ENCODE measurements at places on chromosomes 7 and 10.

DNA sequence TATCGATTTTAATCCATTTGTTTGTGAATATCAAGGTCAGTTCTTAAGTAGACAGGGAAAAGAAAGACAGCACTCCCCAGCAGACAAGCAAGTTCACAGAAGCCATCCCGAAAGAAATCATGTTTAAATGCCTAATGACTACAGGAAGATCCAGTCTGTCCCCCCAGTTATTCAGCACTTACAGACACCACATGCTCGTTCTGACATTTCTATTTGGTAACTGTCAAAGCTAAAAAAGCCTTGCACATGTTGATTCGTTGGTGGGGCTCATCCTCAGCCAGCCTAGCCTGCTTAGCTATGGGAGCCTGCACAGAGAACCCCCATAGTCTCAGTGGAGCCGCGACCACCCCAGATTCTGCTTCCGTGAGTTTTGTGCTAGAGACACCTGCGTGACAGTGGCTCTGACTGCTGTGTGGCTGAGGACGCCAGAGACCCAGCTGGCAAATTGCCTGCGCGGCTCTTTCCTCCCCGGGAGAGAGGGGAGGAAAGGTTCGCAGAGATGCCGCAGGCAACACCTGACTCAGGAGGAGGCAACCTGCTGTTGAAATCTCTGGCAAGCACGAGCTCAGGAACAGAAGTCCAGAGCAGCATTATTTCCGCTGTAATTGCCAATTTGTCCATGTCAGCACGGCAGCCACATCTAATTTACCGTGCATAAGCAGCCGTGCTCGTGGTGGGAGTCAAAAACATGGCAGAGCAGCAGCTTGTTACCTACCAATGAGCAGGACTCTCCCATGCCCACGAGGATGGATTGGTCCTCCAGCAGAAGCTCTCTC is 194.2 kb downstream of the GPAM start:
- DNase-seq, result peak; percentile 48

- no peak for DNase-seq
Observed at GRCh38 chr7:23523486-23524075, 8.2 kb downstream of the TRA2A start.

DNA sequence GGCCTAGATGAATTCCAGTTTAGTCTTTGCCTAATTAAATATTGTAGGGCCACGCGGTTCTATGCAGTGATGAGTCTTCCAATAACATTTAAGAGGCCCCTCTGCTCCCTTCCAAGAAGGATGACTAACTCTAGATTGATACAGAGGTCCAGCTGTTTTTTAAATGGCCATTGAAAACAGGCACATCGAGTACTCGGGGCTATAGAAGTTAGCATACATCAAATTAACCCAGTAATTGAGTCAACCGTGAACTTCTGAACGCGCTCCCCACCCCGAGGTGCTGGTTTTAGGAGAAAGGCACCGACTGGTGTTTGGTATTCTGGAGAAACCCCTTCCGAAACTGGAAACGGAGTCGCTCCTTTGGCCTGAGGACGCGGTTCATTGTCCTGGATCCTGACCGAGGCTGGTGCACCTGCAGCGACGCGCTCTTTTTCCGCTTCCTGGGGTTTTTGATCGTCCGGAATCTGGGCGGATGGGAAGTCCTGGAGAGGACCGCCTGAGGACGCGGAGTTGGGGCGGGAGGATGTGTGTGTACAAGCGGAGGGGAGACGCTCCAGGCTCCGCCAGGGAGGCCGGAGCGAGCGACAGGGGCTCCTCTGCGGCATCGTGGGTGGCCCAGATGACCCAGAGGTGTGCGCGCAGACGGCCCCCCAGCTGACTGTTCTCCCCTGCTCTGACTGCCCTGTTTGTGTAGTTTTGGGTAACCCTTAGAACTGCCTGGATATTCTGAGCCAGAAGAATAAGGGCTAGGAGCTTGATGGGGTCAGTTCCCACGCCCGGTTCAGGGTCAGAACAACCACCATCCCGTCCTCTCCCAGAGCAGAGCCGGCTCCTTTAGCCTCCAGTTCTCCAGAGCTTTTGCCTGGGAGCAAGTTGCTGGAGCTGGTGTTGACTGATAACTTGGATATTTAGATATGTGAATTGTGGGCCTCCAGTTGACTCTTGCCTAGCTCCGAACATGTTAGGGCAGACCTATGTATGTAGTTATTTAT is 711 bp downstream of the FAM221A start:
- DNase-seq, result peak; percentile 87

DNA sequence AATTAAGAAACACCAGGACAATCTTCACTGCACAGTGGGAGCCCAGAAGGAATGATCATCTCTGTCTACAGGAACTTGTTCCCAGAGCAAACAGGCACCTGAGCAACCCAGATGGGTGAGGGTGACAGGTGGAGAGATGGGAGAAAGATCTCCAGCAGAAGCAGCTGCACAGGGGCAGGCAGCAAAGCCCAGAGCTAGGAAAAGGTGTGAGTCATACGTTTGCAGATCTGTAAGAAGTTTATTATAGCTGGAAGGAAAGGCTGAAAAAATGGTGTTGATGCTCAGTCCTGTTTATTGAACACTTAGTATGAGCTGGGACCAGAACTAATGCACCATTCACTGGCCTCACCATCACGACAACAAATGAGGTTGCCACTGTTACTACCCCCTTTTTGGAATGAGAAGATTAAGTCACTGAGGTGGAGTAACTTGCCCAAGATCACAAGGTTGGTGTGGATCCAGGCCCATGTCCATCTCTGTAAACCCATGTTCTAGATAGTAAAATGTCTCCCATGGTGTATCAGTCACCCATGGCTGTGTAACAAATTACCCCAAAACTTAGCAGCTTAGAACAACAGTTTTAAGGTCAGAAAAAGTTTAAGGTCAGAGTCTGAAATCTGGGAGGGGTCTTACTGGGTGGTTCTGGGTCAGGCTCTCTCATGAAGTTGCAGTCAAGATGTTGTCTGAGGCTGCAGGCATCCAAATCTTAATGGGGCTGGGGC is 506.9 kb downstream of the RPS24 start:
- DNase-seq, result no peak

DNA sequence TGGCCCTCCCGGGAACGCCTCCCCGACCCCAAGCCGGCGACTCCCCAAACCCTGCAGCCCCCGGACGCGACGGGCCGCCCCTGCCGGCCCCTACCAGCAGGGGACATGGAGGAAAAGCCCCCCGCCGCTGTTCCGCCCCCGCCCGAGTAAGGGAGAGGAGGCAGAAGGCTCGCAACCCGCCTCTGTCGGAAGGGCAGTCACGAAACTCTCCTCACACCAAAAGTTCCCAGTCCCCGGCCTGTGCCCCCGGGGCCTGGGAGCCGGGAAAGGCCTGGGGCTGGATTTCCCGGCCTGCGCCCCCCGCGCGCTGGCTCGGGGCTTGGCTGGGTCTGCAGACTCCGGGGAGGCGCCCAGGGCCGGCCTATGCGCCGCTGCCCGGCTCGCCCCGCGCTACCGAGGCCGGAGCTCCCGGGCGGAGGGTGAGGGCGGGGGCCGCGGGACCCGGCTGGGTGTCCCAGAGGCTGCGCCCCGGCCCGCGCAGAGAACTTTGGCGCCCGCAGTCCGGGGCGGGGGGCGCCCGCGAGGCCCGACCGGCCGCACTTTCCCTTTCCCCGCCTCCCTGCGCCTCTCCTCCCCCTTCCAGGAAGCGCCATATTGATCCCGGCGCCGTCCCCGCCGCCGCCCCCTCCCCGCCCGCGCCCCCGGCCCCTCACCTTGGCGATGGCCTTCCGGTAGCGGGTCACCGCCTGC is 728 bp downstream of the PARD3 start:
- no peak for DNase-seq

DNA sequence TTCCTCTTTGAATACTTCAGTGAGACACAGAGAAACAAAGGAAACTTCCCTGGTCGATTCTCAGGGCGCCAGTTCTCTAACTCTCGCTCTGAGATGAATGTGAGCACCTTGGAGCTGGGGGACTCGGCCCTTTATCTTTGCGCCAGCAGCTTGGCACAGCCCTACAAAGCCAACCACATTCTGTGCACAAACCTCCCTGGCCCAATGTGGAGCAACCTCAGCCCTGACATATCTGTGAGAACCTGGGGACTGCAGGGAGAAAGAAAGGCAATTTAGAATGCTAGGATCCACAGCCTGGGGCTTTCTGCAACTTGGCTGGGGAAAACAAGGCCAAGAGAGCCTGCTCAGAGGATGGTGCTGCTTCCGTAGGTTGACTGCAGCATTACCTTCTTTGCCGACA is 63.5 kb upstream of the PRSS58 start:
- no peak for DNase-seq

GRCh38 chr7:98797150-98797549 is 72.7 kb downstream of the TMEM130 start:
- no peak for DNase-seq

GRCh38 chr7:129854401-129854800 is 98.4 kb downstream of the UBE2H start:
- no peak for DNase-seq

GRCh38 chr7:137771679-137772078 is 75.1 kb downstream of the DGKI start:
- no peak for DNase-seq

GRCh38 chr10:124740369-124741280 is 3.6 kb downstream of the FAM53B start:
- DNase-seq, result no peak

DNA sequence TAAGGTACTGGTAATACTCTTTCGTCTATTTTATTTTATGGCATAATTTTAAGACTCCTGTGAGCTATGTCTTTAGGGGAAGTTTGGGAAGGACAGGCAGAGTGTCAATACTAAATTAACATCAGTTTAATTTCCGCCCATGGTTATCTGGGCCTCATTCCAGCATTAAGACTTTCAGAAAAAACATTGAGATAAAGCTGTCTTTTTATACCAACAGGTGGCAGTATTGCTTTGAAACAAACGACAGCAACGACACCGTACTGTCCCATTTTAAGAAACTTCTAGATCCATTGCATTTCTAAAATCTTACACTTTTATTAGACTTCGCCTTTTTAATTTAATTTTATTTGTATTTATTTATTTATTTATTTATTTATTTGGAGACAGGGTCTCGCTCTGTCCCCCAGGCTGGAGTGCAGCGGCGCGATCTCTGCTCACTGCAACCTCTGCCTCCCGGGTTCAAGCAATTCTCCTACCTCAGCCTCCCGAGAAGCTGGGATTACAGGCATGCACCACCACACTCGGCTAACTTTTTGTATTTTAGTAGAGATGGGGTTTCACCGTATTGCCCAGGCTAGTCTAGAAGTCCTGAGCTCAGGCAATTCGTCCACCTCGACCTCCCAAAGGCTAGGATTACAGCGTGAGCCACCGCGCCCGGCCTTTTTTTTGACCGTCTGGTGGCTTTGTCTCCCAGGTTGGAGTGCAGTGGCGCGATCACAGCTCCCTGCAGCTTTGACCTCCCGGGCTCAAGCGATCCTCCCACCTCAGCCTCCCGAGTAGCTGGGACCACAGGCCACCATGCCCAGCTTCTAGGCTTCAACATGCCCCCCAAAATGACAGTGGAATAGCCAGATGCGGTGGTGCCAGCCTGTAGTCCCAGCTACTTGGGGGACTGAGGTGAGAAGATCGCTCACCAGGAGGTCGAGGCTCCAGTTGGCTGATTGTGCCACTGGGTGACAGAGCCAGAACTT is 78.7 kb upstream of the C1GALT1 start:
- peak; percentile 62 for DNase-seq

- no peak for DNase-seq
Observed at GRCh38 chr10:119003572-119004289, 25.8 kb upstream of the NANOS1 start.

DNA sequence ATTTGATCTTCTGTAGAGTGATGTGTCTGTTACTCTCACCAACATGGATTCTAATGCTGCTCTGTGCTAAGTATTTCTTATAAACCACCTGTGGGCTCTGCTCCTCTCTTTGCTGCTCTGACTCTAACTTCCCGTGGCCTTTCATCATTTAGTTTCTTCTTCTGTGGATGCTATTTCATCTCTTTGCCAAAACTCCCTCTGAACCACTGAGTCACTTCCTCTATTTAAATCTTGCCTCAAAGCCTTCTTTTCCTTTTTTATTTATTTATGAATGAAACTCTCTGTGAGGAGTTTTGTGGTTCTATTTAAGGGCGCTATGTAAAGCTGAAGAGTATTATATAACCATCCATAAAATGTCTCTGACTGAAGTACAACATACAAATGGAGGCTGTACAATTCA is 538.5 kb downstream of the SUGCT start:
- no peak for DNase-seq

DNA sequence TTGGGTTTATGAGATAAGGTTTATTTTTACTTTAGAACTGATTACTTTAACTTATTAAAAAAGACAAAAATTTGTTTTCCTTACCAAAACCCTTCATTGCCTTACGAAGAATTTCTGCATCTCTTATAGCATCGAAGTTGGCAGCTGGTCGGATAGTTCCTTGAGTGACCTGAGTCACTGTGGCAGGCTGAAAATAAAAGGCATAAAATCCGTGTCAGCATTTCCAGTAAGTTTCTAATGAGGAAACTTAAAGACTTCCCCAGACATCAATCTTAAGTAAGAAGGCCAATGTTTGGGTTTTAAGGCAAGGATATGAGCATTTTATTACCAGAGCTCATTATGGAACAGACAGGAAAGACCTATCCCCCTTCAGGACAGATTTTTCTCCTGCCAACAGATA is 25.6 kb downstream of the ANXA7 start:
- no peak for DNase-seq

- DNase-seq, result no peak
Observed at GRCh38 chr10:133358162-133358924, 524 bp upstream of the FUOM start.

GRCh38 chr10:11217521-11217920 is 199.8 kb downstream of the CELF2 start:
- DNase-seq, result no peak

DNA sequence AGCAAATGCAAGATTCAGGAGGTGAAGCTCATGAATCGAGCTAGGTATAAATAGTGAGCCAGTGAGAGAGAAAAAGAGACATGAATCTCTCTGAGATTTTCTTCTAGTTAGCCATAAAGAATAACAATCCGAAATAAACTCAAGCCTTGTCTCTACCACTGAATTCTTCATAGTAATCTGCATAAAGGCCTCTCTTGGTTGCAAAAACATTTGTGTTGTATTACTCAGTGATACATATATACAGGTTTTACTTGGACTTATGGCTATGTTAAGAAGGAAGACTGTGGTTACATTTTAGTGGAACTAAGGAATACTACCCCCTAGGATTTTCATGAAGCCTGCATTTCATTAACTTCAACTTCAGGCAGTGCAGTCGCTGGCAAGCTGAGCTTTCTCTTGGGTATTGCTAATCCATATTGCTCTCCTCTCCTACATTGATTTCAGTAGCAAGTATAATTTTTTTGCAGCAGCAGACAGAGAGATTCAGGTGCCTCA is 72.7 kb upstream of the TRIL start:
- DNase-seq, result no peak

- no peak for DNase-seq
Observed at GRCh38 chr7:4233621-4234497, 448.2 kb upstream of the FOXK1 start.

- no peak for DNase-seq
Observed at GRCh38 chr10:24912215-24912614, 40.2 kb downstream of the PRTFDC1 start.
